ENCODE measurements at places on chromosomes 4 and X. TPM values are rescaled to one million over a fixed set of nuclear protein-coding genes. Genes with fewer than 3 reads are reported as not detected.

GRCh38 chrX:43423876-43424275, 232.2 kb upstream of the MAOA start:
- no peaks in the 10 kb centered on the region for H3K4me1 ChIP-seq
- no peaks in the 10 kb centered on the region for H3K27me3 ChIP-seq
- H3K27ac ChIP-seq = no peak overlapping the region
- no peak for DNase-seq
- no peak overlapping the region for H3K4me3 ChIP-seq

Gene STK32B
- 3.8 TPM for total RNA-seq

DNA sequence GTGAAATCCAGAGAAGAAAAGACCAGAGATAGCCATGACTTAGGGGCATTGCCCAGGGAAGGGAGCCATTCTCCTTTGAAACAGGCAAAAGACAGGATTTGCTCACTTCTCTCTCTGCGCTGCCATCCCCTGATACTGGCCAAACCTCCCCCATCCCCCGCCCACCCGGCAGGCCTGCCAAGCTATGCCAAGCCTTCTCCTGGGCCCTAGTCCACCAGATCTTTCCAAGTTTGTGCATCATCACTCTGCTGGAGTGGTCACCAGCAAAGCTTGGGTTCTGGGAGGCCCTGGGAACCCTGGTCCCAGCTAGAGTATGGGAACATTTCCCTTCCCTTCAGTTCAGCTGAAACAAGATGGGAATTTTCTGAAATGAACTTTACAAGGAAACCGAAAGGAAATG, 18.4 kb downstream of the EFNB1 start:
- H3K27ac ChIP-seq = no peak overlapping the region
- H3K27me3 ChIP-seq = no peaks in the 10 kb centered on the region
- DNase-seq = no peak
- H3K36me3 ChIP-seq = peaks cover 9% of the 10 kb centered on the region
- H3K4me3 ChIP-seq = no peak overlapping the region

DNA sequence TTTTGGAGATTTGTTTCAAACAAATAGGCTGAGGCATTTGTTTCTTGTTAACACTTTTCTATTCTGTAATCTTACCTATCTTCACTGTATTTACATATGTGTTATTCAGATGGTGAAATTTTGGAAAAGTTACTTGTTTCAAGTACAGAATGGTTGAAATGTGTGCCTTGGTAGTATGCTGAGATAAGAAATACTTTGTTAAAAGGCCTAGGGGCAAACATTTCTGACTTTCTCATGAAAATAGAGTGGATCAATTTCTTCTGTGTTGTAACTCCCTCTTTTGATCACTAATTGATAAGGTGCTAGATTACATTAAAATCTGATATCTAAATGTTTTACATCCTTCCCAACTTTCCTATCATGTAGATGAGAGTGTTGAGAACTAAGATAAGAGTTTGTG, 18.1 kb downstream of the USO1 start:
- no peak overlapping the region for H3K27ac ChIP-seq
- DNase-seq = no peak
- H3K36me3 ChIP-seq = no peaks in the 10 kb centered on the region
- peaks cover 20% of the 10 kb centered on the region for H3K4me1 ChIP-seq
- H3K4me3 ChIP-seq = no peak overlapping the region
- no peaks in the 10 kb centered on the region for H3K27me3 ChIP-seq

- DNase-seq = no peak
- H3K36me3 ChIP-seq = no peaks in the 10 kb centered on the region
- H3K4me1 ChIP-seq = peaks cover 5% of the 10 kb centered on the region
Measured at GRCh38 chrX:115939070-115939469, 231.5 kb upstream of the AGTR2 start.

DNA sequence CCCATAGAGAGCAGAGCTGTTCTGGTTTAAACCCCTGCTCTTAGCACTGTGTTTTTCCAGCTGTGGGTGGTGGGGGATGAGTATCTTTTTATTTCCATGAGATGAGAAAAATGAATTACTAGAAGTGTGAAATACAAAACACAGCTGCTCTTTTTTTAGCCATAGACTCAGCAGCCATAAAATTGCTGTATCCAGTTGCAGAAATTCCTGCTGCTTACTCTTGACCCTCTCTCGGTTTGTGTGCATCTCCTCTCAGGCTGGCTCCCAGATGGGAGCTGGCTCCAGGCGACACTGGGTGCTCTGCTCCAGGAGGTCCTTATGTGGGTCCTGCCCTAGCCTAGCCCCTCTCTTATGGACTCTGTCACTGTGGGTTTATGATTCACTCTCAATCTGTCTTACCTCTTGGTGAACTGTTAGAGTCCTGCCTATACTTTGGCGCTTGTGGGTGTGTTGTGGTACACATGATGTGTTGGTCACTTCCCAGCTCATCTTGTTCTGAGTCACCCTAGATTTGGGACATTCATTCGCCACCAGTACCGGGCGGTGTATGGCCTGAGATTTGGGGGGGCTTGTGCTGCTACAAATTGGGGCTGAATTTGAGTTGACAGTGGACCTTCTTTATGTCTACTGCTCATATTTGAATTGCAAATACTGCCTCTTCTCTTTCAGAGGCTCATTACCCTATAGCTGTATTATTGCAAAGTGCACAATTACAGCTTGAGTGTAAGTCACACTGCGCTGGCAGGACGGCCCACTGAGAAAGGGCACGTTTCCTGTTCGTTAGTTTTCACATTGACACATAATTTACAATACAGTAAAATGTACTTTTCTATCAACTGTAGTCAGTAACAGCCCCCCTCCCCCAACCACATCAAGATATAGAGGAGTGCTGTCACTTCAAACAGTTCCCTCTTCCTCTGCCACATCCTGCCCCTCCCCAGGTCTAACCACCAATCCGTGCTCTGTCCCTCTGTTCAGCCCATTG, 46.9 kb upstream of the MSANTD1 start:
- H3K4me3 ChIP-seq = no peak overlapping the region
- H3K4me1 ChIP-seq = peaks cover 64% of the 10 kb centered on the region
- H3K27ac ChIP-seq = peak overlapping the region; percentile 75
- H3K36me3 ChIP-seq = no peaks in the 10 kb centered on the region
- DNase-seq = no peak
